ENCODE measurements at places on chromosomes 2 and 18.

- no peak for DNase-seq
Measured at GRCh38 chr2:221289389-221289788, 282.7 kb downstream of the EPHA4 start.

- DNase-seq = no peak
Measured at GRCh38 chr2:112821142-112821541, 15.4 kb downstream of the IL1B start.

GRCh38 chr2:230723363-230723762 lies 10.7 kb downstream of the CAB39 start:
- no peak for DNase-seq

DNA sequence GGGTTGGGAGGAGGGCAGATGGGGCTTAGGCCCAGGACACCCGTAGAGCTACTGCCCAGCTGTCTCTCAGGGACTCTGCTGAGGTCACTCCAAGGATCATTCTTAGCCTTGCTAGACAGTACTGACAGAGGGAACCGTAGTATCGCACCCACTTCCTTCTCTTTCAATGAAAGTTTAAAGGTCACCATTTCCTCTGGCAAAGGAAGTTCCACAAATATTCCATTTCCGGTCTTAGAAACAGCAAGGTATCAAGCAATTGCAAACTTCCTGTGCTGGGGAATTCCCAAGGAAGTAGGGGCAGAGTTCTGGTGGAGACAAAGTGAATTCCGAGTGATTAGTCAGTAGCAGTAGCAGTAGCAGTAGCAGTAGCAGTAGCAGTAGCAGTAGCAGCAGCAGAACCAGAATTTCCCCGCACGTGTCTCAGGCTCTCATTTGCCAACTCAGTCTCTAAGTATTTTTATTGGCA lies 24.7 kb downstream of the IL1B start:
- no peak for DNase-seq

- DNase-seq = no peak
Measured at GRCh38 chr2:506451-506850, 170.8 kb downstream of the TMEM18 start.

Data from posterior vena cava (tissue), 2 donors.